Neuronal stem cell (in vitro differentiated cells): ENCODE measurements at places on chromosomes 13 and 19.

GRCh38 chr13:30006246-30006645 lies 155.8 kb upstream of the UBL3 start:
- DNase-seq, result no peak

- DNase-seq, result no peak
Observed at GRCh38 chr13:79450110-79450509, 30.8 kb upstream of the NDFIP2 start.

GRCh38 chr13:37448153-37448552 lies 150.4 kb downstream of the POSTN start:
- DNase-seq, result no peak

DNA sequence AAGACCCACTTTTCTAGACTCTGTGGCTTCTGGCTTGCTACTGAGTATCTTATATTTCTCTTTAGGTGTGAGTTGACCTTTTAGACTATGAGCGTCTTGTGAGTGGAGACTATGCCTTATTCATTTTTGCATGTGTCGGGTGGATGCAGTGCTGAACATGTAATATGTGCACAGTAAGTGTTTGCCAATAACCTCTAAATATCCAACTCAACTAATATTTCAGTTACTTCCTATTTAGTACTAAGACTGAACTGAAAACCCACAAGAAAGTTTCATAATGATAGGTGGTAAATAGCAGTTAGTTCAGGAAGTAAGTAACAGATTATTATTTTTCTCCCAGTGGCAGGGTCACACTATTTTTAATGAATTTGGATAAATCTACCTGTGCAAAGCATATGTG lies 269.3 kb downstream of the KCNRG start:
- no peak for DNase-seq

- no peak for DNase-seq
Observed at GRCh38 chr19:48513289-48514122, 1.9 kb upstream of the LMTK3 start.

- DNase-seq, result no peak
Observed at GRCh38 chr19:30231408-30232318, 140.5 kb upstream of the ZNF536 start.
